NK-92 treated with Interleukin-12 subunit alpha and Interleukin-12 subunit beta, amount 100 ng/mL, for 24 hours (cell line): ENCODE measurements at places on chromosomes 7 and 10.

DNA sequence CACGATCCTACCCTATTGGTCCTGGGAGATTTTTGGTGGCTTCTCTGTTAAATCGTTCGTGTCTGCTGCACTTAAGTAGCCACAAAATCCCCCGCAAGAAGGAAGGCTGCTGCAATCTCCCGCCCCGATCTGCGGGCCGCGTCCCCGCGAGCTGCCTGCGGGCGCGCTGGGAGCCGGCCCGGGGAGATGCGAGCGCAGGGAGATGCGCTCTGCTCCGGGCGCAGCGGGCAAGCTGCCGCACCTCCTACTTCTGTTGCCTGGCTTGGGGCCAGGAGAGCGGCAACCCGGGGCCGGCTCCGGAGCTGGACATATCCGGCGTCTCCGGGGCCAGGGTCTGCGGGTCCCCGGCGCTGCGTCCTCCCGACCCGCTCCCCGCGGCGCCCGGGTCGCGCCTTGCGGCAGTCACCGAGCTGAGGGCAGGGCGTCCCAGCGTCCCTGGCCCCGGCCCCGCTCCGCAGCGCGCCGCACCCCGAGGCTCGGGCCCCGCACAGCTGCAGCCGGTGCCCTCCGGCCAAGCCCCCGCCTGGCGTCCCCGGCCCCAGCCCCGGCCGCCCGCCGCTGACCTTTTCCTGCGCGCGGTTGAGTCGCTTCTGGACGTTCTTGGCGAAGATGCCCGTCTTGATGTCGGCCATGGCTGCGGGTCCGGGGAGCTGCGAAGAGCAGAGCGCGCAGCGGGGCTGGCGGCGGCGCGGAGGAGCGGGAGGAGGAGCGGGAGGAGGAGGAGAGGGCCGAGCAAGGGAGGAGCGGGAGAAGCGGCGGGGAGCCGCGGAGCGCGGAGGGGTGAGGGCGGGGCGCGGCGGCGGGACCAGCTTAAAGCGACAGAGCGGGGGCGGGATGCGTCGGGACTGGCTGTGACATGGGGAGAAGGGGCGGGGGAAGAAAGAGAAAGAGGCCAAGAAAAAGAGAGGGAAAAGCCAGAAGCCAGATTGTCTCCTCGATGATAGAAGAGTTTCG, at the start of gene AMPH:
Gene AMPH, minus strand, starts transcription at position 654 of the 954 bp plus-strand sequence. Its CDS starts 22 bp downstream, at position 632.
- DNase-seq: no peak

DNA sequence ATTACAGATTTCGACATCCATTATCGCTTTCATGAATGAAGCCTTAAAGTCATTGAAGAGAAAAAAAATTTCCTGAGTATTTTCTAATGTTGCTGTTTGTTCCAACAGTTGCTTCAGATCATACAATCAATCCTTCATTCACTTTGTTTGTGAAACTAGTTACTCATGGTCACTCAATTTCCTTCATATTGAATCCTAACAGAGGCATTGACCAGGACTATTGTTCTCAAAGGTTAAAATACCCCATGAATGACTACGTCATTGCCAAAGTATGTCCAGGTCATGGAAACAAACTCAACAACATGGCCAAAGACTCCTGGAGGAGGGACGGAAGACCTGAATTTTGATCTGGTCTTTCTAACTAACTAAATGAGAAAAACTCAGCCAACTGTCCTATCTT, 54.0 kb upstream of the ABCB5 start:
- no peak for DNase-seq

DNA sequence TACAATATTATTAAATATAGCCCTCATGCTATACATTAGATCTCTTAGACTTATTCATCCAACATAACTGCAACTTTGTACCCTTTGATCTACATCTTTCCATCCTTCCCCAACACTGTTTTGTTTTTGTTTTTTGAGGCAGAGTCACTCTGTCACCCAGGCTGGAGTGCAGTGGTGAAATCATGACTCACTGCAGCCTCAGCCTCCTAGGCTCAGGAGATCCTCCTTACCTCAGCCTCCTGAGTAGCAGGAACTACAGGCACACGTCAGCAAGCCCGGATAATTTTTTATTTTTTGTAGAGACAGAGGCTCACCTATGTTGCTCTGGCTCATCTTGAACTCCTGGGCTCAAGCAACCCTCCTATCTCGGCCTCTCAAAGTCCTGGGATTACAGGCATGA, 53.3 kb downstream of the NT5C2 start:
- DNase-seq: no peak

DNA sequence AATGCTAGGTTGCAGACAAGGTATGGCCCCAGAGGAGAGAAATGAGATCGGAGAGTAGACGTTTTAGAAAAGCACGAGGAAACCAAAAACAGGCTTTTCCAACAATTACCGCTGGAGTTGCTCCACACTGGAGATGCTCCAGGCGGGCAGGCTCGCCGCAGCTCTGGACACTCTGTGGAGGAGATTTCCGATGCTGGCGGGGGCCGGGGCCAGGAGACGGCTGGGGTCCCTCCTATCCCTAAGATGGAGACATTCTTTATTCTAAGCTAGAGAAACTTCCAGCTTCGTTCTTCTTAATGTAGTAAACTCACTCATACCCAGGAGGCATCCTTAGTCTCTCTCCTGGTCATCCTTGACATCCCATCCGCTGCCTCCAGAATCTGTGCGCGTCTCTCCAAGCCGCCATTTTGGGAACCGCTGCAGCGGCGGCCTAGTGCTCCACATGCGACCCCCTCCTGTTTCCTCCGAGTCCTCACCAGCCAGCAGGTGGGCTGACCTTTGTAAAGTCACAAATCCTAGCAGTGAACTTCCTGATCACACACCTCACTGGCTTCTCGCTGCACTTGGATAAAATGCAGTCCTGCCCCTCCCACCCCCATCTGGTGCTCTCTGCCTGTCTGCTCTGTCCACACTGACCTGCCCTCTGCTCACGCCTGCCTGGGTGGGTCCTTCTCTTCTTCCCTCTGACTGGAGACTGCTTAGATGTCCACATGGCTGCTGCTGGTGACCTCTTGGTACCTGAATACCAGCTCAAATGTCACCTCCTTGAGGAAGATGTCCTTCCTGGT, 11.9 kb downstream of the PYROXD2 start:
- DNase-seq: no peak
